ENCODE measurements at places on chromosomes 5 and 9.

DNA sequence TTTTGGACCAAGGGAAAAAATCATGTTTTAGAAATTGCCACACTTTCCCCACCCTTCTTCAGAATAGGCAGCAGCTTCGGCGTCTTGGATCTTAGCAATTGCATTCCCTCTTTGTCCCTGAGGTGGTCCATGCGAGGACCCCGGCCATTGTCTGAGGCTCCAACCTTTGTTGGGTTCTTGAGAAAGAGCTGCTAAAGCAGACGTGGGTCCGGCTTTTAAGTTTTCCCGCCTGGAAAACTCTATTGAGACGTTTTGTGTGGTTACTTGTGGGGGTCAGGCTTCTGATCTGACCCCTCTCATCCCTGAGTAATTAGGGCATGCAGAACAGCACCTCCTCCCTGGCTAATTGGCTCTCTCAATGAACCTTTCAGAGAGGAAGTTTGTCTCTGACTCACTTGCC is 509.6 kb upstream of the TNC start:
- no peak for DNase-seq

DNA sequence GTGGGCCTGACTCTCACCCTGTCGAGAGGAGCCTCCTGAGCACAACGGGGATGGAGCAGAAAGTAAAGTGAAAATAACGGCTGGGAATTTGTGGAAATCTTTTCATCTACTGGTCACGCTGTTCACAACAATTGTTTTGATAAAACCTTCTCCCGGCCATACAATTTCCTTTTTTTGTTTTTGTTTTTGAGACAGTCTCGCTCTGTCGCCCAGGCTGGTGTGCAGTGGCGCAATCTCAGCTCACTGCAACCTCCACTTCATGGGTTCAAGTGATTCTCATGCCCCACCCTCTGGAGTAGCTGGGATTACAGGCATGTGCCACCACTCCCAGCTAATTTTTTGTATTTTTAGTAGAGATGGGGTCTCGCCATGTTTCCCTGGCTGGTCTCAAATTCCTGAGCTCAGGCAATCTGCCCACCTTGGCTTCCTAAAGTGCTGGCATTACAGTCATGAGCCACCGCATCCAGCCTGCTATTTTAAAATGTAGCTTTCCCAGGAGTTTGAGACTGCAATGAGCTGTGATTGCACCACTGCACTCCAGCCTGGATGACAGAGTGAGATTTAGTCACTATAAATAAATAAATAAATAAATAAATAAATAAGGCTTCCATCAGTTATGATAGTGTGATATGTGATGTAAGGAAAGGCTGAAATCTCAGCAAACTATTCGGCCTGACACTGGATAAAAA is 73.5 kb upstream of the PTGER4 start:
- no peak for DNase-seq

- DNase-seq, result no peak
Observed at GRCh38 chr5:168578538-168579487, at the start of gene PANK3. Gene PANK3, minus strand, starts transcription at chr5:168579368. Its CDS starts 85 bp downstream, at chr5:168579283.

DNA sequence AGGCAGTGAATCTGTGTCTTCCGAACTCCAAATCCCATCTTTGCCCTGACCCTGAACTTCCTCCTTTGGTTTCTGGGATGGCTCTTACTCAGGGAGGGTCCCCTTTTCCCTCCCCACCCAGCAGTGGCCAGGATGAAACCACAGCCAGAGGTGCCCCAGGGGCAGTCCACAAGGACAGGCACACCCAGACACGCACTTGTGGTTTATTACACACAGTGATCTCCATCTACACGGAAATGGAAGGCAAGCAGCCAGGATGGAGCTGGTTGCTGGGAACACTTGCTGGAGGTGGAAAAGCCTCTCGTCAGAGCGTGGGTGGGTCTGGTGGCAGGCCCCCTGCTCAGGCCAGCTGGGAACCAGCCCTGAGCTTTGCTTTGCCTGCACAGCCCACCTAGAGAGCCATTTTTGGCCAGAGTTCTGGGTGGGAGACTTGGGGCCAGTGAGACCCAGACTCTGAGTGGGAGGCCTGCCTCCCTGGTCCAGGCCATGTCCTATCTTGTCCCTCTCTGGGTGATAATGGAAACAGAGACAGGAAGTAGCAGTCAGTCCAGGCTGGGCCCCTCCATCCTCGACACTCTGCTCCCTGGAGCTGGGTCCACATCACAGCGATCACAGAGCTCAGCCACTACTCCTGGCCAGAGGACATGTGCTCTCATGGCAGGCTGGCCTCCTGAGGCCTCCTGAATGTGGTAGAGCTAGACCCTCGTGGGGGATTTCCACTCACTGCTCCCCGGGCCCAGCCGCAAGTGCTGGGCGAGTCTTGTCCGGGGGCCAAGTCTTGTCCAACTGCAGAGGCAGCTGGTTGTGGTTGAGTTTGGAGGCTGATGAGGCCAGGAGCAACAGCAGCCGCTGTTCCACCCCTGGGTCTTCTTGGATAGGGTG is 5.1 kb upstream of the PHYKPL start:
- DNase-seq, result no peak

- DNase-seq, result no peak
Observed at GRCh38 chr9:32558408-32558934, 6.1 kb upstream of the TOPORS start.

- DNase-seq, result peak; percentile 17
Observed at GRCh38 chr5:134957920-134958608, 9.6 kb upstream of the CATSPER3 start.

DNA sequence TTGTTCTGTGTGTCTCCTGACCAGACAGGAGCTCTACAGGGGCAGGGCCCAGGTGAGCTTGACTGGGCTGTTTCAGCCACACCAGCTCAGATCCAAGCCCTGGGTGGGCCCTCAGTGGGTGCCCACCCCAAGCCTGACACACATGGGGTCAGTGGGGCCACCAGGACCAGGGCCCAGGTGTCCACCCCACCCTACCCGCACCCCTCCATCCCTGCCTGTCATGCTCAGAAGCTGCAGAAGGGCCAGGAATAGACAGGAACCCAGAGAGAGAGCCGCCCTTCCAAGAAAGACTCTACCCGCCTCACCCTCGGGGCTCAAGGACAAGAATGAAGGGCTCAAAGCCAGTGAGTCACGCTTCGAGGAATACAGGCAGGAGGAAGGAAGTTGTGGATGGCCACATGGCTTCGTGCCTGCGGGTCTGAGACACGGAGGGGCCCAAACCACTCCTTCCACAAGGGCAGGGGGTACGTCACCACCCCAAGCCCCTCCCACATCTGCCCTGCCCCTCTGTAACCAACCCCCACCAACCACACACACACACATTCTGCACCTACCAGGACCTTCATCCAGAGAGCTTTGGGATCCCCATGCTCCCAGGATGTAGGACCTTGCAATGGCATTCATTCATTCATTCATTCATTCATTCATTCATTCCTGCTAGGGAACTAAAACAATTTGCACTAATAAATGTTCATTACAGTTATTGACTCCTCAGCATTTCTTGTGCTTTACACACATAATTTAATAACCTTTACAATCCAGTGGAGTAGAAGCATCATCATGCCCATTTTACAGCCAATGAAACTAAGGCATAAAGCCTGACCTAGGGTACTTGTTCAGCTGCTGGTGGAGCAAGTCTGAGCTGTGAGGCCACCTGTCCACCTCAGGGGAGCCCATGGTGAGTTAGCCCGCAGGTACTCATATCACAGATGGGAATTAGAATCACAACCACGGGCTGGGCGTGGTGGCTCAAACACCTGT is 55.9 kb upstream of the STXBP1 start:
- DNase-seq, result no peak

- no peak for DNase-seq
Observed at GRCh38 chr9:125485471-125486151, 221.4 kb downstream of the MAPKAP1 start.

GRCh38 chr5:172939611-172940267 is 19.5 kb upstream of the RPL26L1 start:
- DNase-seq, result no peak

- no peak for DNase-seq
Observed at GRCh38 chr9:121383715-121384114, 13.7 kb upstream of the STOM start.

GRCh38 chr5:81230416-81230815 is 2.7 kb upstream of the CKMT2 start:
- no peak for DNase-seq

DNA sequence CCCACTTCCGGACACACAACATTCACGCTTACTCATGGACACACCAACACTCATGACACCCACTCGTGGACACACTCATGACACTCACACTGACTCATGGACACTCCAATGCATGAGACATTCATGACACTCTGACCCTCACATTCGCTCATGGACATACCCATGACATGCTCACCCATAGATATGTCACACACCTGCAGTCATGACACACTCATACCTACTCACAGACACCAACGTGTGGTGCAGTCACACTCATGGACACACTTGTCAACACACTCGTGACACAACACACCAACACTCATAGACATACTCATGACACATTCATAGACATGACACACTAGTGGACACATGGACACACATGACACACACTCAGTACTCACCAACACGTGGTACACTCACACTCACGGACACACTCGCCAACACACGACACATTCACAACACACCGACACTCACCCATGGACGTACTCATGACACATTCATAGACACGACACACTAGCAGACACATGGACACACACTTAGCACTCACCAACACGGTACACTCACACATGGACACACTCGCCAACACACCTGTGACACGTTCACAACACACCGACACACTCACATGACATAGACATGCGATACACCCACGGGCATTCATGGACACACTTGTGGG is 73.4 kb downstream of the PHF2 start:
- no peak for DNase-seq

GRCh38 chr5:68074633-68075032 is 140.9 kb upstream of the PIK3R1 start:
- no peak for DNase-seq

- DNase-seq, result no peak
Observed at GRCh38 chr5:72691751-72692150, 124.7 kb upstream of the TNPO1 start.

DNA sequence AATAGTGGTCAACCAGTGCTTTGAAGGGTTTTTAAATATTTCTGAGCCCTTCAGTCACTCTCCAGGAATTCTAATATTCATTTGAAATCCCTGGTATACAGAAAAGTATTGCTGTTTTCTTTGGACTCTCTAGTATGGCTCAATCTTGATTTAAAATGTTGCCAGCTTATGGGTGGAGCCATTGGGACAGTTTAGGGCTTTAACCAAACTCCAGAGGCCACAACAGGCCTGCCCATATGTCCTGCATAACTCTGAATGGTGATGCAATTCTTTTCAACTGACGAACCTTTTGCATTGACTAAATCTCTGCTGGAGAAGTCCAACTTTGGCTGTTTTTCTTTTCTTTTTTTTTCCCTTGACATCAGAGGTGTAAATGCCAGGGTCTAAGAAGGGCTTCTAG is 10.3 kb upstream of the ANKHD1 start:
- no peak for DNase-seq

- peak; percentile 79 for DNase-seq
Observed at GRCh38 chr5:175534070-175534932, 55.9 kb downstream of the SFXN1 start.

DNA sequence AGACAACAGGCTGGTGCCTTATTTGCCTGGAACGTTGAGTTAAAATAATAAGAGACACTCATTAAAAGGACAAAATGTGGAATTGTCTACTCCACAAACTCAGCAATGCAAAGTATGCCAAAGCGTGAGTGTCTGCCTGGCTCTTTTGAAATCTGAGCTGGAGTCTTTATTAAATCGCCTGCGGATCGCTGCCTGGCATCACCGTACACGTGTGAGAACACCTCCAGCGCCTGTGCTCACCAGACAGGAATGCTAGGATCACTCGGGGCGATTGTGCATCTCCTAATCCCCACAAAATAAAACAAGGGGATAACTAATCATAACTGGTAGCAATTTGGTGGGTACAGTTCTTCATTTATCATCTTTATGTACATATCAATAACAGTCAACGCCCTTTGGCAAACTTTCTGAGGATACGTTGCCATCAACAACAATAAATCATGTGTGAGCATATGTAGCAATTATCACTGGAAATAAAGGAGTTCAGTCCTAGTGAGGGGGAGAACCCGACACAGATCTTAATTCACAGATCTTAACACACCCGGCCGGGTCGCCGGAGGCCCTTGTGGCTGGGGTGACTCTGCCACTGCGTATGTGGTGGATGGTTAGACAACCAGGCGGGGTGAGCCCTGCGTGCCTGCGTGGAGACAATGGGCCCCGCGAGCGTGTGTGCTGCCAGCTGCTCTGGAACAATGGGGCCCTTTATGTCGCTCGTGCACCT is 284.9 kb upstream of the IRX1 start:
- DNase-seq, result no peak

GRCh38 chr5:118354797-118355196 is 633.5 kb downstream of the DTWD2 start:
- no peak for DNase-seq

DNA sequence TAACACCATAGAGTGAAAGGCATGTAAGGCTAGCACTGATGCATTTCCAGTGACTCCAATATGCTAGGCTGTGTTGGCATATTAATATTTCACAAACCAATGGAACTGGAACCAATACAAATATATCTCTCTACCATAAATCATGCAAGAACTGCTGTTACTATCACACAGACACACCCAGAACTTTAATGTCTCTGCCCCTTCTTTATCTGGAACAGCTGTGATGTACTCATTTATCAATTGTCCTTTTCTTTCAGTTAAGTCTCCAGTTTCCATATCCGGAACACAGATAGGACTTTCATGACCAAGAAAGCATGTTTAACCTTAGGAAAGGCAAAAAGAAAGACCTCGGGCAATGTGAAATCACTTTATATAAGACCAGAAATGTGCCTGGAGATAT is 70.3 kb downstream of the SPTLC1 start:
- no peak for DNase-seq

DNA sequence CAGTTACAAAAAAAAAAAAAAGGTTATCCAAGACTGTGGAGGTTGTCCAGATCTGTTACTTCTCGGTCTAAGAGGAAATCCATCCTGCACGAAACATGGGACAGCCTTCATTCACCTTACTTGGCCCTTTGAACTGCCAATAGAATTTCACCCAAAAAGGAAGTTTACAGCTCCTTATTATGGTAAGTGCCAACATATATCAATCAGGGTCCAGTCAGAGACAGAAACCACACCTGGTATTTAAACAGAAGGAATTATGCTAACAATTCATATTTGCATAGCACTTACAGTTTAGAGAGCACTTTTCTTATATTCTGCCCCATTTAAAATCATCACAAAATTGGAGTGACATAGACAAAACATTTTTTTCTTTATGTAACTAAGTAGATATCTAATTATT is 93.6 kb upstream of the PTPN3 start:
- DNase-seq, result no peak
